Epithelial cell of proximal tubule (primary cell): ENCODE measurements at places on chromosomes 2 and 18. TPM values are rescaled to one million over a fixed set of nuclear protein-coding genes. Genes with fewer than 3 reads are reported as not detected.

- no peak for DNase-seq
Measured at GRCh38 chr2:43758739-43759138, 15.1 kb upstream of the DYNC2LI1 start.

- no peak for DNase-seq
Measured at GRCh38 chr2:192026059-192026824, 168.5 kb downstream of the TMEFF2 start.

DNA sequence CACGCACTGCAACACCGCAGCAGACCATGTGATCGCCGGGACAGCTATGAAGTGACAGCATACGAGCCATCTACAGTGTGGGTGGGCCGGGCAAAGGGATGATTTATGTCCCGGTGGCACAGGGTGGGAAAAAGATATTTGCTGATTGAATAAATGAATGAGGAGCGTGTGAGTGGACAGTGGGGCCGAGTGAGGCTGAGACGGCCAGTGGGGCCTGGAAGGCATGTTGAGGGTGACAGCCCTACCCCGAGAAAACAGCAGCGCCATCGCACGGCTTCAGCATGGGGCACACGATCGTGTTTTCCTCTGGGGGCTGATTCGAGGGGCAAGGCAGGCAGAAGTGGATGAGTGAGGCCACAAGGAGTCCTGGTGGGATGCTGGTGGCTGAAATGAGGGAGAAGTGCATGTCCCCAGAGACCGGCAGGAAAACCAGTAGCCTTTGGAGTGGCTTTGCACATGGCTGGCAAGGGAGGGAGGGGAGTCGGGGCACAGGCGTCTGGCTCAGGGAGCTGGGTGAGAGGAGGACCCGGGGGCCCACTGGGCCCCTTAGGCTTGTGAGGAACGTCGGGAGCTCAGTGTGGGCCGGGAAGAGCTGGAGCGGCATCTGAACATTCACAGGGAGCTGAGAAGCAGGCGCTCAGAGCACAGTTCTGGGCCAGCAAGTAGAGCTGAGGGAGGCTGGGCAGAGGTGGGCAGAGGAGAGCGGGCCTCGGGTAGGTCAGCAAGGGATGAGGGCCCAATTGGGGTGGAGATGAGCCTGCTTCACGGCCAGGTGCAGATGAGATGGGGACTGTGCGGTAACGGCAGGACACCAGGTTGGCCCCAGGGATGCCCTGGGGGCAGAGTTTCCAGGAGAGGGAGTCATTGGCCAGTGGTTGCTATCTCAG, 32.1 kb upstream of the MAL start:
- DNase-seq, result no peak

GRCh38 chr18:69691008-69691760, 256.5 kb downstream of the CD226 start:
- DNase-seq, result no peak

DNA sequence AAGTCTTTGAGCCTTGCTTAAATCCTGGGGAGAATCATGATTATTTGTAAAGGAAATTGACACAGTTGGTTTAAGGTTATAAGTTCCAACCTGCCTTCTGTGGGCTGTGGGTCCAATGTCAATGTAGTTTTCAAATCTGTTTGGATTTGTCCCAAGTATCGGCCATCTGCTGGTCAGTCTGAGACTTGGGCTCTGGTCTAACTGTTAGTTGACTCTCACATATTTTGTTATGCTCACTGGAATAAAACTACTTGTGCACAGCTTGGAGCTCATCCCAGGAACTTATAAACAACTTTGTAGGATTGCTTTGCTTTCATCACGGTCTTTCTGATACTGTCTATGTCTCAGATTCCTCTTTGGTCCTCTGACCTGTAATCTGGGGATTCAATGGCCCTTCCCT, 1026.2 kb upstream of the ZEB2 start:
- no peak for DNase-seq

GRCh38 chr2:117933884-117934354, 80.0 kb downstream of the CCDC93 start:
- no peak for DNase-seq

GRCh38 chr18:70423988-70424387, 135.1 kb downstream of the SOCS6 start:
- DNase-seq, result no peak

GRCh38 chr2:29155578-29155977, 40.4 kb downstream of the CLIP4 start:
- no peak for DNase-seq

GRCh38 chr18:12036201-12036751, 55.0 kb downstream of the IMPA2 start:
- DNase-seq, result no peak

DNA sequence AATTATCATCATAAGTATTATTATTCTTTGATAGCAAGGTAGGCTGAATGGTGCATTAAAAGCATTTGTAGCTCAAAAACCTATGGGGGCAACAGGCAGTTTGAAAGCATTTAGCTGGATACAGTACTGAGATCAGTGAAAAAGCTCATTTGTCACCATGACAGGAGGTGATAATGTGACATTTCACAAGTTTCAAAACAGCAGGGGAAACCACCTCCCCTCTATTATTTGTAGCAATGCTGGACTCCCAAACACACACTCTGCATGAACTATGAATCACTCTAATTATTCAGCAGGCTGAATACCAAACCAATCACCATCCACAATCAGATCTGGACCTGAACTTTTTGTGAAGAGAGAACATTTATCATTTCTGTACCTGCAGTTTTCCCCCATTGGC, 63.4 kb downstream of the MYO5B start:
- DNase-seq, result no peak

DNA sequence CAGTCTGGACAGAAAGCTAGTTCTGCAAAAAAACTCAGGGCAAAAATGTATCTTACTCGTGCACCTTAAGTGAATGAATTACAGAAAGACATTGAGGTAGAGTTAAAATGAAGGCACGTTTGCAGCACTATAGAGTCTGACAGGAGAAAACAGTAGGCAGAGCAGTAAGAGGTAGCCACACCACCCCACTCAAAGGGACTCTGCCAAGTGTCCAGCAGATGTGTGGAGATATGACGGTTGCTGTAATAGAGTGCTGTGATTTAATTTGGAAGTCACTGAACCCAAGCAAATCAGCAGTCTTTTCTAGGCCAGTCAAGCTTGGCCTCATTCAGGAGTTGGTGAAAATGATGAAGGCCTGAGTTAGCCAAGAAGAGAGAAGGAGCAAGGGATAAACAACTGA, 464.4 kb downstream of the PTPRM start:
- no peak for DNase-seq

DNA sequence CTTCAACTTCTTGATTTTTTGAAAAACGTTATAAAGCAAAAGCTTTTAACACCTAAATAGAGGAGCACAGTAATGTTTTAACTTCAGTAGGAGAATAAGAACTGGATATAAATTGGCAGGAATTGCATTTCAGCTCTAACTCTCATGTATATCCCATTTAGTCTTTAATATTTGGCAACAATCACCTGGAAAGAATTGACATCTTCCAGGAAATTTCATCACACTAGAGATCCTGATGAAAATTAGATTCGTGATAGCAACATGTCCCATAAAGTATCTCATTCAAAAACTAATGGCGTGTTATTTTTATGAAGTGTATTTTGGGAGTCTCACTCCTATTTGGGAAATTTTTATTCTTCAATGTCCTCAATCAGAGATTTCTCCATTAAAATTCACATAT, 131.1 kb upstream of the DNAJC10 start:
- DNase-seq, result no peak

DNA sequence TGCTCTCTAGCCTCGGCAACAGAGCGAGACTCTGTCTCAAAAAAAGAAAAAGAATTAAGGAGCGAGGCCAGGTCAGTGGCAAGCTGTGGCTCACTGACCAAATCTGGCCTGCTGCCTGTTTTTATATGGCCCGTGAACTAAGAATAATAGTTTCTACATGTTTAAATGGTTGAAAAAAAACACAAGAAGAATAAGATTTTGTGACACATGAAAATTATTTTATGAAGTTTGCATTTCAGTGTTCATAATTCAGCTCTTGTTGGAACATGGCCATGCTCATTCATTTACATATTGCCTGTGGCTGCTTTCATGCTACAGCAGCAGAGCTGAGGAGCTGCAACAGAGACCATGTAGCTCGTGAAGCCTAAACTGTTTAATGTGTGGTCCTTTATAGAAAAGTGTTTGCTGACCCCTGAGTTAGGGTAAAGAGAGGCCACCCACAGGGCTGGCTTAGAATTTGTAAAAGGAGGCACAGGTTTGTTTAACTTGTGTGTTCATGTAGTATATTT, 59.5 kb downstream of the MFSD6 start:
- DNase-seq, result no peak

- no peak for DNase-seq
Measured at GRCh38 chr2:106974891-106975290, 88.9 kb upstream of the ST6GAL2 start.

DNA sequence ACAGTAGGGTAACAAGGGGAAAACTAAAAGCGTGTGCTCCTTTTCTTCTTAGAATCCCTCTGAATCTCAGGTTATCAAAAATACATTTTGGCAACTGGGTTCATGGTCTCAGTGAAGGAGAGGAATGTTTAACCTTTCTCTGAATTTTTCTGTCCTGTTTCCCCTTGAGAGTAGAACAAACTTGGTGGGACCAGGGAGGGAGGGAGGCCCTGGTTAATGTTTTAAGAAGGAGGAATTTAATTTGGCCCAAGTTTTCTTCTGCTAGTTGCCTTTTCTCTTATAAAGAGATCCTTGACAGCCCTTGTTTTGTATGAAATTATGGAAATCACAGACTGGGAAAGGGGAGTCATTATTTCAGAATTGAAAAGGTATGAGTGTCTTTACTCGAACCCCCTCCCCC, 12.2 kb upstream of the POU3F3 start:
- no peak for DNase-seq

DNA sequence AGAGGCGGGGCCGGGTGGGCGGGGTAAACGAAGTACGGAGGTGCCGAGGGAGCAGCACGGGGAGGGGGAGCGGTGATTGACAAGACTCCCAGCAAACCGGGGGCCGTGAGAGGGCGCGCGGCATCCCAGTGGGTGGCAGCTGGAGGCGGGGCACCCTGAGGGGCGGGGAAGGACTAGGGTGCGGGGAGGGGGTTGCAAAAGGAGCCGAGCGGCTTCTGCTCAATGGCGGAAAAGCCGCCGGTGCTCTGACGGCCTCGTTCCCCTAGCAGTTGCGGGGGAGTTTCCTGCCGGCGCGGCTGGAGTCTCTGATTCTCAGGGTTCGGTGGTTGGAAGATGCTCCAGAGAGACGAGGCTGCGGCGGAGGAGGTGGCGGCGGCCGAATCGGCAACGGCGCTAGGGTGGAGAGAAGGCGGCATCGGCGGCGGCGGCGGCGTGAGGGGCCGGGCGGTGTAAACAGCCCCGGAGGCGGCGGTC, at the start of gene PPM1B:
PPM1B (plus strand) TSS at position 195 of the 474 bp plus-strand sequence. CDS start 32,325 bp downstream, outside the sequence.
- no peak for DNase-seq

DNA sequence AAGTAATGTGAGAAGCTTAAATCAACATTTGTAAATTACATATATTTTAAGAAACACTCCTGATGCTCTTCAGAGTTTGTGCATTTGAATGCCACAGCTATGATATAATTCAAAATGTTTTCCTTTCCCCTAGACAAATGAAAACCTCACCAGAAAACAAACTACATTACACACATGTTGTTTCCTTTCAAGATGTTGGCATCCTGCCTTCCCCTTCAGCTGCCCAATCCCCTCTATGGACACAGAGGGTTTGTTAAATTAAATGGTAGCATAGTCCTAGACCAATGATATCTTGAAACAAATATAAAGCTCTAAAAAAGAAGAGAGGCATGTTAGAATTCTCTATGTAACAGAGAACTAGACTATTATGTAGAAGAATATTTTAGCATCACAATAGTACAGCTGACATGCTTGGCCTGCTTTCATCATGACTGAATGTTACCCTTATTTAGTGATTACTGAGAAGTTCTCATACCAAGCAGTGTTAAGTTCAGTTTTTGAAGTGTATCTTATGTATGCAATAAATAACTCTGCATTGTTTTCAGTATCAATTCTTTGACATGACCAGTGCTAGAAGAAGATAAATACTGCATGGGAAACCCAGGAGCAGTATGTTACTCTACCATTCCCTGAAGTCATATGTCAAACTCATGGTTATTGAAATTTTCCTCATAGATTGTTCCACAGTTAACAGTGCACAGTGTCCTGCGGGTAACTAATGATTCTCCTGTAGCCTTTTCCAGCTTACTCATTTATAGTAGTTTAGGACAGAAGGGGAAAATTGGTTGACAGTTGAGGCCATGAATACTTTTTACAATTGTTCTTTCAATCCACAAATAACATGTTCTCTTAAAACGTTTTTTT, 316.3 kb upstream of the KCNJ3 start:
- DNase-seq, result no peak

GRCh38 chr2:241064008-241064801, 37.9 kb downstream of the MTERF4 start:
- DNase-seq, result no peak

Gene FBLN7
- total RNA-seq, result 1.6 TPM in 1 of 2 replicates, not detected in the other

Gene EVA1A
- total RNA-seq, result 53.7 and 67.0 TPM in 2 replicates

Gene CDH7
- total RNA-seq, result not detected in 2 replicates

Gene ARHGAP25
- total RNA-seq, result not detected in 2 replicates

Gene DBI
- total RNA-seq, result 134 and 238 TPM in 2 replicates

Gene DOK6
- 0.06 and 0.07 TPM in 2 replicates for total RNA-seq

Gene MEIS1
- total RNA-seq, result 0.23 and 3.5 TPM in 2 replicates
